ENCODE measurements at places on chromosomes 2 and 18. TPM values are rescaled to one million over a fixed set of nuclear protein-coding genes. Genes with fewer than 3 reads are reported as not detected.

MREG gene
- 29.5 TPM for total RNA-seq

- no peak for DNase-seq
These were observed 14.3 kb downstream of the C2orf76 start for GRCh38 chr2:119352357-119352756.

- DNase-seq = no peak
These were observed 404.6 kb upstream of the CWC22 start for GRCh38 chr2:180411661-180412060.

DNA sequence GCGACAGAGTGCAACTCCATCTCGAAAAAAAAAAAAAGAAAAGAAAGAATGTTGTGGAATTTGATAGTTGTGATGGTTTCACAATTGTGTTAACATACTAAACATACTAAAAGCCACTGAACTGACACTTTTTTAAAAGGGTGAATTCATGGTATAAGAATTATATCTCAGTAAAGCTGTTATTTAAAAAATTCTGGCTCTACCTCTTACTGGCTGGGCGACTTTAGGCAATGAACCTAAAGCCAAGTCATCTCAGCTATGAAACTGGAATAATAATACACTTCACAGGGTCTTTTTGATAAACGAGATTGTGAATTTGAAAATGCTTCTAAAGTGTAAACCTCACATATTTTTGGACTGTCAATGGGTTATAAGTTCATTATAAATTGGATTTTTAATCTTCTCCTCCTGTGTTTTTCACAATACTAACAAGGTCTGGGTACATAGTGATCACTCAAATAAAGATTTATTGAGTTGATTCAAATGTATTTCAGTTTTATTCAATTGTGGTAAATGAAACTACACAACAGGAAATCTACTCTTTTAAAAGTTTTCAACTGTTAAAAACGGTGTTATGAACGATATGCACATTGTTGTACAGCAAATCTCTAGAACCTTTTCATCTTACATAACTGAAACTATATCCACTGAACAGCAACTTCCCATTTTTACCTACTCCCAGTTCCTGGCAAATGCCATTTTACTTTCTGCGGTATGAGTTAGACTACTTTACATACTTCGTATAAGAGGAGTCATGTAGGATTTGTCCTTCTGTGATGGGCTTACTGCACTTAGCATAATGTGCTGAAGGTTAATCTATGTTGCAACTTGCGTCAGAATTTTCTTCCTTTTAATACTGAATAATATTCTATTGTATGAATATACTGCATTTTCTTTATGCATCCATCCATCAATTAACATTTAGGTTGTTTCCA lies 43.0 kb upstream of the GTF2A1L start:
- DNase-seq = no peak

- DNase-seq = no peak
These were observed 9.1 kb upstream of the SEMA4C start for GRCh38 chr2:96878796-96879544.

DNA sequence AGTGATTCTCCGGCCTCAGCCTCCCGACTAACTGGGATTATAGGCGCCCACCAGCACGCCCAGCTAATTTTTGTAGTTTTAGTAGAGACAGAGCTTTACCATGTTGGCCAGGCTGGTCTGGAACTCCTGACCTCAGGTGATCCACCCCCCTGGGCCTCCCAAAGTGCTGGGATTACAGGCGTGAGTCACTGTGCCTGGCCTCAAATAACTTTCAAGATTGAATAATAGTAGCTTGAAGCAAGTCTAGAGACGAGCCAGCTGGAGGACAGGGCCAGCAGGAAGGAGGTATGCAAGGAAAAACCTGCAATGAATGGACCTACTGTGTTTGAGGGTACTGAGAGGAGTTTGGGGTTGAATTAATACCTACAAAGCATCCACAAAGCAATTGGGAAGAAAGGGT lies 87.5 kb downstream of the MSH2 start:
- DNase-seq = no peak

DNA sequence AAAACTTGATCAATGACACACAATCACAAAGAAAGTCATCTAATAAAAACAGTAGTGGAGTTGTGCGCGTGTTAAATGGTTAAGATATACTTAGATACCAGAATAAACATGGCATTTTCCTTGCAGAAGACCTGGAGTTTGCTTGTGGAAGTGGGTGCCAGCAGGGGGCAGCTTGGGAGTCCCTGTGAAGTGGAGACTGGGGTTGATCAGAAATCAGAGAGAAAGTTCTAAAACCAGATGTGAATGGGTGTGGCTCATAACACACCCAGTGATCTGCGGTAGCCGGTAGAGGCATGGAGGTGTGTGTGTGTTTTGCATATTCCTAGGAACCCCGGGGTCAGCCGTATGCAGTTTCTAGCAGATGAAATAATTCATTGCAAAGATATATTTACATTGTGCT lies 300.1 kb upstream of the TRIB2 start:
- no peak for DNase-seq

Data from suprapubic skin (tissue), 4 donors.